ENCODE measurements at places on chromosomes 4 and X.

DNA sequence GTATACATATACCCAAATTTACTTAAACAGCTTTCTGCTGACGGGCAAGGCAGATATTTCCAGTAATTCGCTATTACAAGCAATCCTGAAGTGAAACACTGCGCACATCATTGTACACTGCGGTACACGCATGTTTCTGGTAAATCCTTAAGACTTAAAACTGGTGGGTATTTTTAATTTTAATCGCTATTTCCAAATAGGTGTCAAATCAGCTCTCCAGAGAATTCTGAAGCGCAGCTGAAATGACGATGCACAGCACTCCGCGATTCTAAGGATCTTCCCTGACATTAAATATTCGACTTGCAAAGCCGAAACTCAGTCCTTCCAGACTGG lies 361 bp downstream of the TMEM128 start:
- peak overlapping the region; percentile 97 for H3K27ac ChIP-seq
- peak overlapping the region; percentile 93 for H3K4me3 ChIP-seq
- H3K27me3 ChIP-seq: no peaks in the 10 kb centered on the region
- peaks cover 10% of the 10 kb centered on the region for H3K36me3 ChIP-seq

DNA sequence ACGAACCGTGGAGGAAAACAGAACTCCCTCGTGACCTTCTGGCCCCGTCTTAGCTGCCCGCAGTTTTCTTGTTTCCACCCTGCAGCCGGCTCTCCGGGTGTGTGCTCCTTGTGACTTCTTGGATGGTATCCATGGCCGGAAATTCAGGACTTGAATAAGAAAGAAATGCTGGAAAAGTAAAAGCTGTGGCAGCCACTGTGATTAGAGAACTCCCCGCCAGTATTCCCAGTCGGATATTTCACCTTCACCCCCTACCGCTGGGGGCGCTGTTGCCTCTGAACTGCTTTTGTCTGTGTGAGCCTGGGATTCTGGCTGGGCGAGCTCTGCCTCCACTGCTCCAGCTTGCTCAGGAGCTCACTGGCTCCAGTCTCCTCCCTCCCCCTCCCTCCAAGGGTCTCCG lies 41.5 kb upstream of the CYP4V2 start:
- peaks cover 59% of the 10 kb centered on the region for H3K27me3 ChIP-seq
- H3K27ac ChIP-seq: no peak overlapping the region
- peak; percentile 17 for DNase-seq
- peaks cover 8% of the 10 kb centered on the region for H3K4me1 ChIP-seq

- DNase-seq: no peak
- no peak overlapping the region for H3K4me3 ChIP-seq
- no peak overlapping the region for H3K27ac ChIP-seq
- peaks cover 6% of the 10 kb centered on the region for H3K36me3 ChIP-seq
Measured at GRCh38 chr4:153593161-153593560, 90.9 kb upstream of the TLR2 start.

- H3K4me1 ChIP-seq: no peaks in the 10 kb centered on the region
- H3K36me3 ChIP-seq: peaks cover 7% of the 10 kb centered on the region
- no peak for DNase-seq
- no peak overlapping the region for H3K4me3 ChIP-seq
- H3K27me3 ChIP-seq: no peaks in the 10 kb centered on the region
Measured at GRCh38 chr4:25221377-25221776, 12.5 kb upstream of the PI4K2B start.

- DNase-seq: no peak
- H3K4me3 ChIP-seq: no peak overlapping the region
- no peaks in the 10 kb centered on the region for H3K27me3 ChIP-seq
- no peaks in the 10 kb centered on the region for H3K4me1 ChIP-seq
- H3K36me3 ChIP-seq: no peaks in the 10 kb centered on the region
Measured at GRCh38 chr4:170234800-170235199, 145.0 kb upstream of the AADAT start.

DNA sequence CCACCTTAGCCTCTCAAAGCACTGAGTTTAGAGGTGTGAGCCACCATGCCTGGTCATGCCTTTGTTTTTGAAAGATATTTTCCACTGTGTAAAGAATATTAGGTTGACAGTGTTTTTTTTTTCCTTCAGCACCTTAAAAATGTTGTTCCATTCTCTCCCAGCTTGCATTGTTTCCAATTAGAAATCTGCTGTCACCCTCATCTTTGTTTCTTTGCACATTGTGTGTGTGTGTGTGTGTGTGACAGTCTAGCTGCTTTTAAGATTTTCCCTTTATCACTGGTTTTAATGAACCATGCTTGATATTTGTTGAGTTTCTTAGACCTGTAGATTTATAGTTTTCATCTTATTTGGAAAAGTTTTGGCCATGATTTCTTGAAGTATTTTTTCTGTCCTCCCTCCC lies 79.0 kb upstream of the NKX1-1 start:
- H3K4me1 ChIP-seq: no peaks in the 10 kb centered on the region
- no peak overlapping the region for H3K4me3 ChIP-seq
- no peak for DNase-seq
- no peaks in the 10 kb centered on the region for H3K36me3 ChIP-seq

DNA sequence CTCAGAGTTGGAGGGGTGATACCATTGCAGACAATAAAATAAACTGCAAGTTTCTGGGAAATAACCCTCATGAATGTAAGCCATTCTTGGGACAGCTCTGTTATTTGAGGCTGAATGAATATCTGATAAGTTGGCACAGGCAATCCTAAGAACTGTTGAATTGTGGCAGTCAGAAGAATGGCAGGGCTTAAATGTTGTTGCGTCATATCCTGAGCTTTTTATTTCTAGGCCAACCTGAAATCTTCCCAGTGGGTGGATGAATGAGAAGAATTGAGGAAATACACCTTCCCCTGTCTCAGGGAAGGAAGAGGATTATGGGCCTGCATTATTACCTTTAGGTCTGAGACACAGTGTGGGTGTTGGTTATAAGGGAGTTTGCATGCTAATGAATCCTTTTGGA lies 64.4 kb upstream of the C4orf54 start:
- no peaks in the 10 kb centered on the region for H3K36me3 ChIP-seq
- H3K4me3 ChIP-seq: no peak overlapping the region
- no peaks in the 10 kb centered on the region for H3K4me1 ChIP-seq
- DNase-seq: no peak
- peaks cover 22% of the 10 kb centered on the region for H3K27me3 ChIP-seq

DNA sequence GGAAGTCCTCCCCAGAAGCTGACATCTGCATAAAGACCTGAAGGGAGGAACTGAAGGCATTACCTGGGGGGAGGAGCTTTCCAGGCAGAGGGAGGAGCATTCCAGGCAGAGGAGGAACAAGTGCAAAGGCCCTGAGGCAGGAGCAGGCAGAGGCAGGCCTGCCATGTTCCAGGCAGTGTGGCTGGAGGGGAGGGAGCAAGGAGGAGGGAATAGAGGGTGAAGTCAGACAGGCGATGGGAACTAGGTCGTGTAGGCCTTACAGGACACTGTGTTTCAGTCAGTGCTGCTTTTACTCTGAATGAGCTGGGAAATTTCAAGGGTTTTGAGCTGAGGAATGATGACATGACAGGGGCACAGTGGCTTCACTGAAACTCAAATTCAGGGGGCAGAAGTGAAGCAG lies 292.7 kb downstream of the BCOR start:
- no peak overlapping the region for H3K27ac ChIP-seq
- no peak overlapping the region for H3K4me3 ChIP-seq
- peaks cover 2% of the 10 kb centered on the region for H3K4me1 ChIP-seq
- no peaks in the 10 kb centered on the region for H3K27me3 ChIP-seq

GRCh38 chr4:184648054-184648312 lies 1.3 kb downstream of the CASP3 start:
- DNase-seq: no peak
- H3K4me1 ChIP-seq: peaks cover 39% of the 10 kb centered on the region
- peak overlapping the region; percentile 98 for H3K27ac ChIP-seq
- peaks cover 7% of the 10 kb centered on the region for H3K36me3 ChIP-seq
- H3K4me3 ChIP-seq: peak overlapping the region; percentile 98
- H3K27me3 ChIP-seq: no peaks in the 10 kb centered on the region

GRCh38 chr4:124111922-124112321 lies 600.6 kb downstream of the ANKRD50 start:
- no peak for DNase-seq
- H3K27ac ChIP-seq: no peak overlapping the region
- no peaks in the 10 kb centered on the region for H3K36me3 ChIP-seq
- H3K4me3 ChIP-seq: no peak overlapping the region
- H3K27me3 ChIP-seq: peaks cover 6% of the 10 kb centered on the region
- H3K4me1 ChIP-seq: no peaks in the 10 kb centered on the region

GRCh38 chr4:12889054-12889453 lies 595.1 kb downstream of the RAB28 start:
- H3K4me1 ChIP-seq: no peaks in the 10 kb centered on the region
- H3K4me3 ChIP-seq: no peak overlapping the region
- peaks cover 3% of the 10 kb centered on the region for H3K36me3 ChIP-seq
- no peaks in the 10 kb centered on the region for H3K27me3 ChIP-seq
- no peak overlapping the region for H3K27ac ChIP-seq
- DNase-seq: no peak

- no peaks in the 10 kb centered on the region for H3K27me3 ChIP-seq
- H3K27ac ChIP-seq: no peak overlapping the region
- H3K36me3 ChIP-seq: no peaks in the 10 kb centered on the region
Measured at GRCh38 chr4:126890383-126890782, 742.4 kb upstream of the INTU start.

DNA sequence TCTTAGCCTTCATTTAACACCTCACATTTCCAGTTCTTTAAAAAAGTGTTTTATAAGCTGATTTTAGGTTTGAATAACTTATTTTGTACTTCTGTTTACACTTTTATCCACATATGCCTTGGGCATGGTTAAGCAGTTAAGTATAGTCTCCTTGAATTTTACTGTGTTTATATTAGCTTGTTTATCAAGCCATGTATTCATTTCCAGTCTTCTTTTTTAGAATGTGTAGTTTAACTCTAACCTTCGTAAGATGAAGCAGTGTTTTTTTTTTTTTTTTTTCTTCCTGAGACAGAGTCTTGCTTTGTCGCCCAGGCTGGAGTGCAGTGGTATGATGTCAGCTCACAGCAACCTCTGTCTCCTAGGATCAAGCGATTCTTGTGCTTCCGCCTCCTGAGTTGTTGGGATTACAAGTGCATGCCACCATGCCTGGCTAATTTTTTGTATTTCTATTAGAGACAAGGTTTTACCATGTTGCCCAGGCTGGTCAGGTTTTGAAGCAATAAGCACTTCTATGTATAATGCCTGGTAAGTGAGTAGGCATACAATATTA lies 42.5 kb downstream of the BMP2K start:
- H3K27ac ChIP-seq: no peak overlapping the region
- H3K4me1 ChIP-seq: peaks cover 3% of the 10 kb centered on the region
- DNase-seq: no peak
- H3K4me3 ChIP-seq: no peak overlapping the region
- H3K36me3 ChIP-seq: peaks cover 4% of the 10 kb centered on the region

GRCh38 chrX:16711893-16712547 lies 449 bp downstream of the CTPS2 start:
- no peaks in the 10 kb centered on the region for H3K36me3 ChIP-seq
- peak overlapping the region; percentile 49 for H3K27ac ChIP-seq
- no peak for DNase-seq
- peak overlapping the region; percentile 88 for H3K4me3 ChIP-seq
- H3K4me1 ChIP-seq: peaks cover 5% of the 10 kb centered on the region

DNA sequence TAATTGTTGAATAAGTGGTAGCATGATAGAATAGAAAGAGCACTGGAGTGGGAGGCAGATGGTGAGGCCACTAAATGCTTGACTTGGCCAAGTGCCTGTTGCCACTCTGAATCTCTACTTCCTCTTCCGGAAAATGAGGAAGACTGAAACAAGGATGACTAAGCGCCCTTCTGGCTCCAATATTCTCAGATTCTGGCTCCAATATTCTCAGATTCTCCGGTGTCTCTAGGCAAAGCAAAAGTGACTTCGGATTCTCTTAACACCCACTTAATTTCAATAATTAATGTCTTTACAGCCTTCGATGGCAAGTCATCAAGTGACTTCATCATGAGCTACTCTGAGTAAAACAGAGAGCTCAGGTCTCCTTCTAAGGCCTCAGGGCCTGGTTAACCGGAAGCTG lies 402.2 kb upstream of the FGF13 start:
- H3K4me3 ChIP-seq: no peak overlapping the region
- H3K4me1 ChIP-seq: no peaks in the 10 kb centered on the region
- DNase-seq: no peak
- no peaks in the 10 kb centered on the region for H3K36me3 ChIP-seq
- no peak overlapping the region for H3K27ac ChIP-seq

- no peaks in the 10 kb centered on the region for H3K36me3 ChIP-seq
- H3K27ac ChIP-seq: no peak overlapping the region
- H3K27me3 ChIP-seq: no peaks in the 10 kb centered on the region
- DNase-seq: no peak
Measured at GRCh38 chrX:22666441-22666840, 333.3 kb upstream of the DDX53 start.

- no peak overlapping the region for H3K4me3 ChIP-seq
- H3K27me3 ChIP-seq: no peaks in the 10 kb centered on the region
- H3K36me3 ChIP-seq: no peaks in the 10 kb centered on the region
- H3K27ac ChIP-seq: no peak overlapping the region
Measured at GRCh38 chrX:119729408-119730201, 28.8 kb upstream of the SOWAHD start.

DNA sequence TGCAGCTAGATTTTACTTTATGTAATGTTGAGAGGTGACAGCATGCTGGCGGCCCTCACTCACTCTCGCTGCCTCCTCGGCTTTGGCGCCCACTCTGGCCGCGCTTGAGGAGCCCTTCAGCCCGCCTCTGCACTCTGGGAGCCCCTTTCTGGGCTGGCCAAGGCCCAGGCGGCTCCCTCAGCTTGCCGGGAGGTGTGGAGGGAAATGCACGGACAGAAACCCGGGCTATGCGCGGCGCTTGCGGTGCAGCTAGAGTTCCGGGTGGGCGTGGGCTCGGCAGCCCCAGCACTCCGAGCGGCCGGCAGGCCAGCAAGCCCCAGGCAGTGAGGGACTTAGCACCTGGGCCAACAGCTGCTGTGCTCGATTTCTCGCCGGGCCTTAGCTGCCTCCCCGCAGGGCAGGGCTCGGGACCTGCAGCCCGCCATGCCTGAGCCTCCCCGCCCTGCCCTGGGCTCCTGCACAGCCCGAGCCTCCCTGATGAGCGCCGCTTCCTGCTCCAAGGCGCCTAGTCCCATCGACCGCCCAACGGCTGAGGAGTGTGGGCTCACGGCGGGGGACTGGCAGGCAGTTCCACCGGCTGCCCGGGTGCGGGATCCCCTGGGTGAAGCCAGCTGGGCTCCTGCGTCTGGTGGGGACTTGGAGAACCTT lies 128.7 kb downstream of the GASK1B start:
- no peaks in the 10 kb centered on the region for H3K4me1 ChIP-seq
- no peaks in the 10 kb centered on the region for H3K27me3 ChIP-seq
- no peak overlapping the region for H3K27ac ChIP-seq

- H3K27me3 ChIP-seq: peaks cover 13% of the 10 kb centered on the region
- peaks cover 9% of the 10 kb centered on the region for H3K4me1 ChIP-seq
- H3K4me3 ChIP-seq: no peak overlapping the region
- H3K27ac ChIP-seq: no peak overlapping the region
Measured at GRCh38 chr4:38563707-38564495, 100.1 kb upstream of the KLF3 start.

All from T-helper 17 cell (primary cell).